CD4-positive, alpha-beta T cell treated with Interleukin-17A for 4 hours (primary cell): ENCODE measurements at places on chromosomes 1 and 21.

DNA sequence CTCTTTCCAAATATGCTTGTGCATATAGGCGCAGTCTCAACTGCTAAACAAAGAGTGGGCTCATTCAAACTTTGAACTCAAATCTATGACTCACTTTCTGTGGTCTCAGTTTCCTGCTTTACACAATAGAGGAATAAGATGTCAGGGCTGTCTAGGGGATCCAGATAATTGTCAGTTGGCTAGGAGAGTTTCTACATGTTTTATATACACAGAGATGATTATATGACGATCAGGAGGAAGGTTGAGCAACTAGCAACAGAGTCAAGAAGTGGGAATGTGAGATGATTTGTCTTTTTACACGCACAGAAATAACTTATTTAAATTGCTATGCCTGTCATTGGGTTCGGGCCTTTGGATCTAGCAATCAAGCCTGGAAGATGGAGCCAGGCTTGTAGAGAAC lies 299.4 kb upstream of the LYPLAL1 start:
- no peak for DNase-seq

GRCh38 chr1:15501208-15502032 lies 22.6 kb downstream of the CASP9 start:
- DNase-seq: peak; percentile 63

DNA sequence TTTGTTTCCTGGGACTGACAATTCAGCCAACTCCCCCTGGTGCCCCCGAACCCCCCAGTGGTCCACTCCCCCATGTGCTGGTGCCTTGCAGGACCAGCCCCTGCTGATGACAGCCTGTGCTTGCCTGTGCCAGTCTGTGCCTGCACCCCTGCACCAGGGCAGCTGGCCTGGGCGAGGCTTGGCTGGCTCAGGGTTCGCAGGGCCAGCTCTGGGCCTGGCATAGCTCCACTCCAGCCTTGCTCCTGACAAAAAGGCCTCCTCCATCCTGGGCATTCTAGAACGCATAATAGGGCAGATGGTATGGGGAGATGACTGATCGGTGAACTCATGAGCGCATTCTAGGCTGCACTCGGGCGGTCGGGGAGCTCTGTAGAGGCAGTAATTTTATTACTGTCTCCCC lies 5.4 kb downstream of the CNTN2 start:
- DNase-seq: no peak

DNA sequence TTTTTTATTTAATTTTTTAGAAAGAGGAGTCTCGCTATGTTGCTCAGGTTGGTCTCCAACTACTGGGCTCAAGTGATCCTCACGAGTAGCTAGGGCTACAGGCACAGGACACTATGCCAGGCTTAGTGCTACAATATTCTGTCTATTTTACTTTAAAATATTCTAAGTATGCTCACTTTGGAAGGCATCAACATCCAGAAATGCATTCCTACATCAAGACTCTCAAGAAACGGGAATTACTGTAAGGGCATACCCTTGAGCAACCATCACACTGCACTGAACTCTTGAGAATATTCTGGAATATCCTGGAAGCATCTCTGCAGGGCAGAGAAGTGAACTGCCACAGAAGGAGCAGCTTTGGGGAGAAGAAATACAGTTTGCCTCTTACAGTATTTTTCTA lies 565 bp upstream of the DMRTB1 start:
- no peak for DNase-seq

DNA sequence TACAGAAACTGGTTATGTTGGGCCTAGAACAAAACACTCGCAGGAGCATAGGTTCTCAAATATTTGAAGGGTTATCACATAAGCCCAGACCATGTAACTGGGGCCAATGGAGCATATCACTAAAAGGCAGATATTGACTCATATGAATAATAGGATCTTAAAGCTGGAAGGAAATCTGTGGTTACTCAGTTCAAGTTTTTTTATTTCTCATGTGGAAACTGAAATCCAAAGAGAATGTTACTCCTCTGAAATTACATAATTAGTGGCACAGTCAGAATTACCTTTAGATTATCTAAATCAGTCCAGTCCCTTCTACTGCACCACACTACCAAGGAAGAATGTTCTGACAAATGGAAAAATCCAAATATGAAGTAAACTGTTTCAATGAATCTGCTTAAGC lies 12.0 kb downstream of the SLAMF8 start:
- no peak for DNase-seq

GRCh38 chr1:185934476-185935189 lies 200.4 kb downstream of the HMCN1 start:
- no peak for DNase-seq

DNA sequence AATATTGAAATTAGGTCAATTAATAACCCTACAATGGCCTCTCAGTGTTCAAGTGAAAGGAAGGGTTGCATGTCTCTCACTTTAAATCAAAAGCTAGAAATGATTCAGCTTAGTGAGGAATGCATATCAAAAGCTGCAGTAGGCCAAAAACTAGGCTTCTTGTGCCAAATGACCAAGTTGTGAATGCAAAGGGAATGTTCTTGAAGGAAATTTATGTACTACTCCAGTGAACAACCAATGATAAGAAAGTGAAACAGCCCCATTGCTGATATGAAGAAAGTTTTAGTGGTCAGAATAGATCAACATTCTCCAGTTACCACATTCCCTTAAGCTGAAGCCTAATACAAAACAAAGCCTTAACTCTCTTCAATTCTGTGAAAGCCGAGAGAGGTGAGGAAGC lies 10.0 kb downstream of the MAEL start:
- no peak for DNase-seq

DNA sequence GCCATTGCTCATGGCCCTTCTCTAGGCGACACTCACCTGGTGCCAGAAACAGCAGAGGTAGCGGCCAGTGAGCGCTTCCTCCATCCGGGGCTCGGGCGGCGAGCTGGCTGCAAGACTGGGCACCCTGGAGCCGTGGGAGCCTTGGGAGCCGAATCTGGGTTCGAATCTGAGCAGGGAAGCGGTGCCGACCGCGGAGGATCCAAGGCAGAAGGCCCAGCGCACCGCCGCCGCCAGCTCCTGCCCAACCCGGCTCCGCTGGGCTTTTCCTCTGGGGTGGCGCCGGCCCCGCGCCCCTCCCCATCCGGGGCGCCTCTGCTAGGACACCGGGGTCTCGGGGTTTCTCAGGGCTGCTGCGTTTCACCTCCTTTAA lies 1.7 kb upstream of the PRDM16 start:
- DNase-seq: no peak

DNA sequence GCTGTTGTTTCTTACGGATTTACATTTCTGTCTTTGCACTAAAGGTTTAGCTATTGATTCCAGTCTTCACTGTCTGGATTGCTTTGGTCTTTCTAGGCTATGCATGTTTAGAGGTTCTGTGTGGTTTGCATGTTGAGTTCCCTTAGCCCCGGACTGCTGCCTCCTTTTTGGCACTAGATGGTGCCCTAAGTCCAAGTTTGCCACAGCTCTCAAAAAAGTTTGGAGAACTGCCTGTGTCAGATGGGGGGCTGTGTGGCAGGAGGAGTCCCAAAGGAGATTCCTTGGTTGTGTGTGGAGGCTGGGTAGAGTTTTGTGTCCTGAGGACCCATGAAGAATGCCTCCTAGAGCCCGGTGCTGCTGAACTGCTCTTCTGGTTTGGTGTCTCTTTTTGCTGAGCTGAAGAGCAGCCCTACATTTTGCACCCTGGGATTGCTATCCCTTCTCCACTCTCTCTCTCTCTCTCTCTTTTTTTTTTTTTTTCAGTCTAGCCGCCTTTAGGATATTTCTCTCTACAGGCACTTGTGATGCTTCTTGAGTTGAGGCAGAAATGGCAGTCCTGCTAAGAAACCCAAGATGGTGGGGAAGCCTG lies 74.4 kb downstream of the PTGS2 start:
- DNase-seq: peak; percentile 18

DNA sequence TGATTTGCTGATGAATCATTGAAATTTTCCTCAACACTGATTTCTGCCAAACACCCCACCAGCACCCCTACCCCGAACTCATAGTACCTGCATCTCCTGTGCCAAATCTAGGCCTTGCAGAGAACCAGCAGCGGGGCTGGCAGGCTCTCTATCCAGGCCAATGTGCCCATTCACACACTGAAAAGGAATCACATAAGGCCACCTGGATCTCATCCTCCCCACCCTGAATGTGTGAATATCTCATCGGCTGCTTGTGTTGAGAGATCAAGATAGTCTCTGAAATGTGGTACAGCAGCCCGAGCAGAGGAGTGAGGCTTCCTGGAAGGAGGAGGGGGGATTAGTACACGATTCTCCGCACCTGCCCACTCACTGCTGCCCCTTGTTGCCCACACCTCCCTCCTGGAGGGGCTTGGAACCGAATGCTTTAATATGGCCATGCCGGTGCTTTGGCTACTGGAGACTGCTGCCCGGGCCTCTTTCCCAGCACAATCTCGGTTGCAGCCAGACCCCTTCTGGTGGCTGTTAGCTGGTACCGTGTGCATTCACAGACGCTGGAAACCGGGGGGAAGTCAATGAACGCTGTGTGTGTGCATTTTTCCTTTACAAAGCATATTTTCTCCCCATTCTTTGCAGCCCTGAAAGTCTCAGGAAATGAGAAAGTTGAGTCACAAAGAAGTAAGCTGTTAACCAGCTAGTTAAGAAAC lies 619.5 kb downstream of the MATN1 start:
- DNase-seq: no peak

DNA sequence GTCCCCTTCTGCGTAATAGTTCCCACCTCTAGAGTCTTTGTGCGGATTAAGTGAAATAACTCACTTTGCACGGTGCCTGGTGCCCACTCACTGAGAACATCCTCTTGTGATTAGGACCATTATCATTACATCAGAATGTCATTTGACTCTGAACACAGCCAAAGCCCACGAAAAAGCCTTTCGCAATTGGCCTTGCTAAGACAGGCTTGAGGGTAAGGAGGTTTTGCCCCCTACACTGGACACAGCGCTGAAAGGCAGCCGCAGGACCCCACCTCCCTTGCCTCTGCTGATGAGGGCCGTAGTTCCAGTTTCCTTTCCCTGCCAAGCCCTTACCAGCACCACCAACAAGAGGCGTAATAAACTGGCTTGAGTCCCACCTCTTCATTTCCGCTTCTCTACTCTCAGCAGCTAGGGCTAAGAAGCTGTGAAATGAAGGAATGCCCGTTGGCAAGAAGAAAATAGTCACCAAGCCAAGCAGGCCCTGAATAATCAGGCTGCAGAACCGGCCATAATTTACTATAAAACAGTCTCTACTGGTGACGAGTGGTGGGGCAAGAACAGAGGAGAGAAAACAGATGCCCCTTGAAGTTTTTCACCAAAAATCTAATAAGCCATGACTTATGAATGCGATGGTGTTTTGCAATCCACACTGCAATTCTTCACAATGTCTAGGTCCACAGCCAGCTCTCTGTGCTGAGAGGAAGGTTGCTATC lies 53.1 kb downstream of the SH3GLB1 start:
- no peak for DNase-seq

- no peak for DNase-seq
These were observed 47.4 kb downstream of the GFI1 start for GRCh38 chr1:92439291-92439690.

- peak; percentile 44 for DNase-seq
These were observed 26.0 kb downstream of the S1PR1 start for GRCh38 chr1:101262630-101263348.

DNA sequence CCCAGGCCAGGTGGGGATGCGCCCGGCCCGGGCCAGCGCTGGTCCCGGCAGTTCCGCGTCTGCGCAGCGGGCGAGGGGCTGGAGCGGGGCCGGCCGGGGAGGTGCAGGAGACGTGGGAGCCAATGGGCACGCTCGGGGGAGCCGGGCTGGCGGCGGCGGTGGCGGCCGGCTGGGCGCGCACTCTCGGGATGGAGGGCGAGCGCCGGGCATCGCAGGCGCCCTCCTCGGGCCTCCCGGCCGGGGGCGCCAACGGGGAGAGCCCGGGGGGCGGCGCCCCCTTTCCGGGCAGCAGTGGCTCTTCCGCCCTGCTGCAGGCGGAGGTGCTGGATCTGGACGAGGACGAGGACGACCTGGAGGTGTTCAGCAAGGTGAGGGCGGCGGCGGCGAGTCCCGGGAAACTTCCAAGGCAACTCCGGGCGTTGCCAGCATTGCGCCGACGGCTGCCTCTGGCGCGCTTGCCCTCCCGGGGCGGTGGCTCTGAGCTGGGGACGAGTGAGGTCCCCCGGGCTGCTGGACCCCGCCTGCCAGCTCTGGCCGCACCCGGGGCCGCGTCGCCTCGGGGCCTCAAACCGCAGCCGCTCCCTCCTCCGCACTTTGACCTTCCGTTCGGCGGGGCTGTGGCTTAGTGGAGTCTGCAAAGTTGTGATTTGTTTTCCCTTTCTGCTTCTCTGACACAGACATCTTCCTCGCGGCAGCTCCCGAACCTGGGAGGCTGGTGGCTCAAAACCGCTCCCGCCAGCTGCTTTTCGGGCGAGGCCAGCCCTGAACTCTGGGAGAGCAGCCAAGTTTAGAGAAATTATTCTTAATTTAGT lies at the start of gene SNX7:
SNX7 (plus strand) TSS at position 178 of the 812 bp plus-strand sequence; CDS start at position 189, 11 bp downstream.
- peak; percentile 8 for DNase-seq

- DNase-seq: no peak
These were observed 96.8 kb upstream of the RUNX3 start for GRCh38 chr1:25026730-25027450.

GRCh38 chr1:192565946-192566345 lies 9.6 kb upstream of the RGS1 start:
- no peak for DNase-seq

DNA sequence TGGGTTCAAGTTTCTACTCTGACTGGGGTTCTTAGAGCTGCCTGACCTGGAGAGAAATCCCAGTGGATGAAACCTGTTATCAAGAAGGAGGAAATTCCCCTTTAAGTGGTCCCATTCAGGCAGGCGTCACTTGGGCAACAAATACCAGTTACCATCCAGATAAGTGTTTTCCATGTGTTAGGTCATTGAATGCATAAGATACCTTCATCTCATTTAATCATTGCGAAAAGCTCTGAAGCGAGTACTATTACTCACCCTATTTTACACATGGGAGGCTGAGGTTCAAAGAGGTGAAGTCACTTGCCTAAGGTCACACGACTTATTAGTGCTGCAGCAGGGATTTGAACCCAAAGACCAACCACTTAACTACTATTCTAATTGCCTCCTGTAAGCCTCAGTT lies 45.5 kb upstream of the RPL11 start:
- DNase-seq: no peak

DNA sequence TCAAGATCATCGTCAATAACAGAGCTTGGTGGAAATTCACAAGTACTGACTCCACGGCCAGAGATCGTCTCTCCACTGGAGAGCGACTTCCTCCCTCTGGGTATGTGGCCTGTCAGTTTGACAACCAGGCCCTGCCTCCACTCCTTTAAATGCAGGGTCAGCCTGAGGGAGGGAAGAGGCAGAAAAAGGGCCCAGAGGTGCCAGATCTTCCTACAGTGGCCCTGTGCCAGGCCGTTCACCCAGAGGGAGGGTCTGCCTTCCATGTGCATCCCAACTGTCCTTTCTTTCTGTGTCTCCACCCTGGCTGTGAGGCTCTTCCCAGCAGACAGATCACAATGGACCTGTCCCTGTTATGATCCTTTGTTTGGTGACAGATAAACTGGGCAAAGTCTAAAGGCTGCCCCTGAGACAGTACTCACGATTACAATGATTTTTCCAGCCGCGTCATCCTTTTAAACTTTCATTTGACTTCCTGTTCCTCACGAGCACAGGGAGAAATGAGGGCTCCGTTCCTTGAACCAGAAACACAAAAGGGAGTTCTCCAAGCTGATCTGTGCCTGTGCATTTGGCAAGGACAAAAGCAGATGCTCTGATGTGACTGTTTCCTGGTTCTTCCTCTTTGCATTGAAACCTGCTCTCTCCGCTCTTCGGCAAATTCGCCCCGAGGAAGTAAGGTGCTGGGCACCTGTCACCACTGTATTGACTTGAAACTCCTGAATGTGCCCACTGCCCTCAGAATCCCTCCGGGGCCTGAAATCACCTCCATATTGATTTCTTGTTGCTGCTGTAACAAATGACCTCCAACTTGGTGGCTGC lies 126.7 kb downstream of the PGBD5 start:
- no peak for DNase-seq
